Tibial nerve (tissue), 4 donors: ENCODE measurements at places on chromosomes 5 and 9. TPM values are rescaled to one million over a fixed set of nuclear protein-coding genes. Genes with fewer than 3 reads are reported as not detected.

ZNF454 gene
- 4.4 TPM for total RNA-seq

DND1 gene
- total RNA-seq, result 6.1 TPM

PROB1 gene
- 0.63 TPM for total RNA-seq

ITK gene
- total RNA-seq, result 0.44 TPM

PHYHD1 gene
- total RNA-seq, result 42.7 TPM

LECT2 gene
- not detected for total RNA-seq

CSNK1A1 gene
- 146 TPM for total RNA-seq

LCN15 gene
- not detected for total RNA-seq

NUTM2G gene
- not detected for total RNA-seq

DNA sequence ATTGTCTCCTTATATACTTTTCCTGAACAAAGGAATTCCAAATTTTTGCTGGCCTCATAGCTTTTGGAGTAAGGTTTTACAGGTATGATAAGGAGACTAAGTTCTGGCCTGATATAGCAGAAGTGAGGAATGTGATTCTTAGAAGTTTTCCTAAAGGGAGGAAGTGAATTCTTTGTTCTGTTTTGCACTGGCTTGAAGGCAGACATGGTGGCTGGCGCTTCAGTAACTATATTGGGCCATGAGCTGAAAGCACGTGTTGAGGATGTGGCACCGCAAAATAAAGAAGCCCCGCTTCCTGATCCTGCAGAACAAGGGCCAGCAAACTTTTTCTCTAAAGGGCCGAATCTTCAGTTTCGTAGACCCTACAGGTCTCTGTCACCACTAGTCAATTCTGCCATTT lies 224.2 kb downstream of the SNX18 start:
- no peaks in the 10 kb centered on the region for H3K36me3 ChIP-seq
- H3K27me3 ChIP-seq, result no peaks in the 10 kb centered on the region
- no peak overlapping the region for H3K27ac ChIP-seq
- no peaks in the 10 kb centered on the region for H3K4me1 ChIP-seq
- H3K4me3 ChIP-seq, result no peak overlapping the region

GRCh38 chr5:76099286-76099702 lies 16.1 kb downstream of the SV2C start:
- H3K36me3 ChIP-seq, result no peaks in the 10 kb centered on the region
- H3K4me3 ChIP-seq, result no peak overlapping the region
- H3K27me3 ChIP-seq, result no peaks in the 10 kb centered on the region
- DNase-seq, result no peak

DNA sequence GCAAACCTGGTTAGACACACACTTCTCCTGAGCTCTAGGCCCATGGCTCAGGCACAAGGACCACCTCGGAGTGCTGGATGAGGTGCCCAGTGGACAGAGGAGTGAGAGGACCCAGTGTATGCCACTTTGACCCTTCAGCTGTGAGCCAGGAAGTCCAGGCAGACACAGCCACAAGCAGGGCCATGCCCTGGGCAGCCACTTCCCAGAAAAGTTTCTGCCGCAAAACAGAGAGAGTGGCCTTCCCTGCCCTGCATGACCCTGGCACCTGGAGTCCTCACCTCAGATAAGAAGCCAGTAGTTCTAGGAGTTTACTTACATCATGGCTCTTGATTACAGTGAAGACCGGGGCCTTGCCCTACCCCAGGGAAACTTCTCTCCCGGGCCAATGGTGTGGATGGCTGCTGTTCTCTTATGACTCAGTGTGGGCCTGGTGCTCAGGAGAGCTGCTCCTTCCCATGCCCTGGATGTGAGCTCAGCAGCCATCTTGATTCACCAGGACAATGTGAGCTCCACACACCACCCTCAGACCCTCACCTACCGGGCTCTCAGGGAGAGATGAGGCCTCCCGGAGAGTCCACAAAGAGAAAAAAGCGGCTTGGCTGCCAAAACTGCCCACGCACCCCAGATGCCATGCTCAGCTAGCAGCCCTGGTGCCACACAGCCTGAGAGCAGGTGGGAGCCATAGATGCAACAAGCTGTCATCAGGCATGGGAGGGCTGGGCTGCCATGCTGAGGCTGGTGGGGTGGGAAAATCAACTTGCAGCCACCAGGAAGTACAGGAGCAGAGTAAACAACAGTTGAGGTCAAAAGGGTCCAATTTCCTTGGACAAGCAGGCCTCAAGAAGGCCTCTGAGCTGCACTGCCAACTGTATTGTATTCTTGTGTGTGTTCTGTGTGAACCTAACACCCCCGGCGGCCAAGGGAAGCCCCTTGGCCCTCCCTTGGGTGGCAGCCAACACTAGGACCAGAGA lies 11.7 kb upstream of the IRF1 start:
- H3K4me3 ChIP-seq, result no peak overlapping the region
- peaks cover 20% of the 10 kb centered on the region for H3K4me1 ChIP-seq
- no peaks in the 10 kb centered on the region for H3K36me3 ChIP-seq
- H3K27me3 ChIP-seq, result no peaks in the 10 kb centered on the region
- H3K27ac ChIP-seq, result peak overlapping the region; percentile 72

DNA sequence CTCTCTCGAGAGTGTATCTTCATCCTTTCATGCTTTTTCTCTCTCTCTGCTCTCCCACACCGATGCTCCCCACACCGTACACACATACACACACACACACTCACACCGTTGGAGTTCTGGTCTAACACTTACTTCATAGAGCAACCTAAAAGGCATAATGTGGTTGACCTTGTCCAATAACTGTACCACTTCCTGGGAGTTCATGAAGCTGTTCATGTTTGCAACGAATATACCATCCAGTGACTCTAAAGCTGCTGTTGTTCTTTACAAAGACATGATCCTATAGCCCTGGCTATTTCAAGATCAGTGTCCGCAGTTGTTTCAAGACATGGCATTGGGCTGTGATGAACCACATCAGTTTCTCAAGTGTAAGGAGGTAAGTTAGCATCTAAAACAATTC lies 10.0 kb downstream of the MEF2C start:
- H3K4me3 ChIP-seq, result no peak overlapping the region
- no peaks in the 10 kb centered on the region for H3K36me3 ChIP-seq
- H3K27me3 ChIP-seq, result no peaks in the 10 kb centered on the region
- peaks cover 7% of the 10 kb centered on the region for H3K4me1 ChIP-seq
- DNase-seq, result no peak
- H3K27ac ChIP-seq, result no peak overlapping the region

DNA sequence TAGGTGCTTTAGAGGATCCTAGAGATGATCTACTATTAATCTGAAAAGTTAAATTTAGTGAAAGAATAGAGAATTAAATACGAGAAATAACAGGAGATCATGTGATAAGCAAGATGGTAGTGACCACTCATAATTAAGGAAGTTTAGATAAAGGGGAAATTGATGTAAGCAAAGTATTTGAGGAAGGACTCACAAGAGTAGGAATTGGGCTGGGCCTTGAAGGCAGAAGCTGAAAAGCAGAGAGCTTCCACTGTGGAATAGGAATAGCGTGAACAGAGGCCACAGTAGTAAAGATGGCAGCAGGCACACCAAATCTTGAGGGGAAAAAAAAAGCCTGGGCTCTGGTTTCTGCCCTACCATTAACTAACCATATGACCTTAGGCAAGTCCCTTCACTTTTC lies 38.0 kb downstream of the KIF24 start:
- no peaks in the 10 kb centered on the region for H3K36me3 ChIP-seq
- no peak for DNase-seq
- H3K4me3 ChIP-seq, result no peak overlapping the region
- H3K4me1 ChIP-seq, result no peaks in the 10 kb centered on the region

DNA sequence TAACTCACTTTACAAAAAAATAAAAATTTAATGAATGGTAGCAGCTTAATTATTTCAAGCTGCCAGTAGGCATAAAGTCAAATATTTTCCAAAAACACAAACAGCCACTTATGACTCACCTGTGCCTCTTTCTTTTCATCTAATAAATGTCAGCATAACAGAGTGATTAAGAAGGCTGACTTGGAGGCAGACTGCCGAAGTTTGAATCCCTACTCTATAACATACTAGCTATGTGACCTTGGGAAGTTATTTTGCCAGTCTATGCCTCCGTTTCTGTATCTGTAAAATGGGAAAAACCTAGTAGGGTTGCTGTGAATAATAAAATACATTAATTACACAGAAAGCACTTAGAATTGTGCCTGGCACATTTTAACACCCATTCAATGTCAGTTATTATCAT lies 33.8 kb downstream of the FANCC start:
- no peaks in the 10 kb centered on the region for H3K27me3 ChIP-seq
- H3K4me1 ChIP-seq, result no peaks in the 10 kb centered on the region
- H3K4me3 ChIP-seq, result no peak overlapping the region
- H3K36me3 ChIP-seq, result no peaks in the 10 kb centered on the region
- DNase-seq, result no peak
- no peak overlapping the region for H3K27ac ChIP-seq

GRCh38 chr5:112227911-112228631 lies 191.0 kb downstream of the EPB41L4A start:
- no peaks in the 10 kb centered on the region for H3K36me3 ChIP-seq
- H3K27me3 ChIP-seq, result no peaks in the 10 kb centered on the region
- H3K27ac ChIP-seq, result peak overlapping the region; percentile 13
- no peaks in the 10 kb centered on the region for H3K4me1 ChIP-seq

- DNase-seq, result no peak
- H3K36me3 ChIP-seq, result no peaks in the 10 kb centered on the region
- H3K4me1 ChIP-seq, result no peaks in the 10 kb centered on the region
- H3K27ac ChIP-seq, result no peak overlapping the region
- no peak overlapping the region for H3K4me3 ChIP-seq
- H3K27me3 ChIP-seq, result no peaks in the 10 kb centered on the region
Measured at GRCh38 chr9:130348341-130348740, 82.8 kb downstream of the HMCN2 start.

DNA sequence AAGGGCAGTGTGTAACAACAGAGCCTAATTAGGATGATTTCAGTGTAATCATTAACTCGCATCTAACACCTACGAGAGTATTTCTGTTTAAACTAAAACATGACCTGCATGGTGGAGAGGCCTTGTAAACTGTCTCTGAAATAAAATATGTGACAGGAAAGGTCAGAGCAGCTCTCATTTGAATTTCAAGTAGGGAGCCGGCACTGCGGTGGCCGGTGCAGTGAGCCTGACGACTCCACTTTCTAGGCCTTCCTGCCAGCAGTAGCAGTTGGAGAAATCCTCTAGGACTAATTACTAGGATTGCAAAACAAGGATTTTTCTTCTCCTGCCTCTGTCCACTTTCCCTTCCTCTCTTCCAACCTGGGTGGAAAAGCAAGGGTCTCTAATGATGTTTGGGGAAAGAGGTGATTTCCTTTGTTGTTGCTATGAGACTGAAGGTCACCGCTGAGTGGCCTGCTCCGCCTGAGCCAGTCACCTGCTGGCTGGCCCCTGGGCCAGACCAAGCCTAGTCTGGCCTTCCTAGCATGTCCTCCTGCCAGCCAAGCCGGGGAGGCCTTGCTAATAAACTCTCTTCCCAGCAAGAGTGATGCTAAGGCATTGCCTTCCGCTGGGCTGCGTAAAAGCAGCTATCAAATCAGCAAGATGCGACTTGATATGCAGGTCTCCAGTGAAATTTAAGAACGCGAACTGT lies 245.7 kb downstream of the PSAT1 start:
- no peaks in the 10 kb centered on the region for H3K27me3 ChIP-seq
- no peak for DNase-seq
- H3K27ac ChIP-seq, result no peak overlapping the region

DNA sequence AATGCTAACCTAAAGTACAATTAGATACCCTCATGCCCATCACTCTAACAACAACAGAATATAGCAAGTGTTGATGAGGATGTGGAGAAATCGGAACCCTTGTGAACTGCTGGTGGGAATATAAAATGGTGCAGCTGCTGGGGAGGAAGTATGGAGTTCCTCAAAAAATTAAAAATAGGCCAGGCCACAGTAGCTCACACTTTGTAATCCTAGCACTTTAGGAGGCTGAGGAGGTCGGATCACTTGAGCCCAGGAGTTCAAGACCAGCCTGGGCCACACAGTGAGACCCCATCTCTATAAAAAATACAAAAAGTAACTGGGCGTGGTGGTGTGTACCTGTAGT lies 18.0 kb upstream of the MRNIP start:
- no peak overlapping the region for H3K4me3 ChIP-seq
- H3K27ac ChIP-seq, result no peak overlapping the region
- H3K27me3 ChIP-seq, result no peaks in the 10 kb centered on the region
- no peak for DNase-seq
- no peaks in the 10 kb centered on the region for H3K4me1 ChIP-seq

- no peaks in the 10 kb centered on the region for H3K36me3 ChIP-seq
- H3K27me3 ChIP-seq, result no peaks in the 10 kb centered on the region
- no peaks in the 10 kb centered on the region for H3K4me1 ChIP-seq
- H3K27ac ChIP-seq, result no peak overlapping the region
- H3K4me3 ChIP-seq, result no peak overlapping the region
Measured at GRCh38 chr5:148746826-148747535, 79.4 kb upstream of the ADRB2 start.

DNA sequence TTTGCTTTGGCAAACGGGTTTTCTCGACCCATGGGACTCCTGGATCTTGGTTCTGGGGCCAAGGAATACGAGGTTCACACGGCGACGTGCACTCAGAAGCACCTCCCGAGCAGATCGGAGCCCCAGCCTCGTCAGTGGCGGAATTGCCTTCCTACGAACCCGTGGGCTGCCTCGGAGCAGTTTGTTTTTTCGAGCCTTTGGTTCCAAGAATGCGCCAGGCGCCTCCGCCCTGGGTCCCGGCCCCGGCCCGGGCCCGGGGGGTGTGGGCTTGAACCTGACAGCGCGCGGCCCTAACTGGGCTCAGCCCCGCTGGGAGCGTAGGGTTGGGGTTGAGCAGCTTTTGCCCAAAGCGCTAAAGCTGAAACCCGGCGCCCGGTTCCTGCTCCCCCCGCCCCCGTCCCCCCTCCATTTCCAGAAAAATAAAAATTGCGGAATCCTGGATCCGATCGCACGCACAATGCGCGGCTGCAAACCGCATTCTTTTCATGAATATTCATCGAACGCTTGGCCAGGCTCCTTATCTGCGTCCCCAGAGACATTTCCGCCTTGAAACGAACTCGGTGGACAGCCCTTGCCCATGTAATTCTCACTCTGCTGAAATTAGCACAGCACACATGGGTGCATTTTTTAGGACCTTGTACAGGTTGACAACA lies 1.0 kb downstream of the BASP1 start:
- no peaks in the 10 kb centered on the region for H3K27me3 ChIP-seq
- no peak for DNase-seq
- peak overlapping the region; percentile 52 for H3K27ac ChIP-seq
- H3K36me3 ChIP-seq, result no peaks in the 10 kb centered on the region

- H3K4me1 ChIP-seq, result peaks cover 10% of the 10 kb centered on the region
- no peaks in the 10 kb centered on the region for H3K27me3 ChIP-seq
- no peaks in the 10 kb centered on the region for H3K36me3 ChIP-seq
- no peak overlapping the region for H3K27ac ChIP-seq
- no peak overlapping the region for H3K4me3 ChIP-seq
Measured at GRCh38 chr9:107138261-107138992, 144.7 kb upstream of the RAD23B start.
